Vagina (tissue), 2 donors: ENCODE measurements at places on chromosomes 4 and X. TPM values are rescaled to one million over a fixed set of nuclear protein-coding genes. Genes with fewer than 3 reads are reported as not detected.

The ADH1B gene
- total RNA-seq, result 891 TPM

The AMER1 gene
- 4.9 TPM for total RNA-seq

DNA sequence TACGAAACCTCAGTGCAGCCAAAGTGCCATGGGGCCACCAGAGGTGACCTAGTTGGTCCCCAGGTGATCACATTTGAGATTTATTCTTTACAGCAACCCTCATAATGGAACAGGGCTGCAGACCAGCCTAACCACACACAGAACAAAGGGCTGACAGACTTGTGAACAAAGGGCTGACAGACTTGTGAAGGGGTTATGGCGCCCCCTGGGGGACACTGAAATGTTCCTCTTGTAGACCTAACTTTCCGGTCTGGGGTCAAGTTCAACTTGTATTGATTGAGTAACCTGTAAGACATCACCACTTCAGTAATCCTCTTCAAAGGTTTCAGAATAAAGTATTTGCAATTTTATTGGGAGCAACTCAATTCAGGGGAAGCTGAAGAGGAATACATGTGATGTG lies 175.9 kb upstream of the RPS6KA3 start:
- no peak overlapping the region for H3K27ac ChIP-seq
- H3K27me3 ChIP-seq, result no peaks in the 10 kb centered on the region
- H3K4me1 ChIP-seq, result no peaks in the 10 kb centered on the region
- no peak overlapping the region for H3K4me3 ChIP-seq
- DNase-seq, result no peak

GRCh38 chrX:139290310-139290709 lies 240.2 kb upstream of the F9 start:
- DNase-seq, result no peak
- no peaks in the 10 kb centered on the region for H3K36me3 ChIP-seq
- no peak overlapping the region for H3K4me3 ChIP-seq
- H3K27me3 ChIP-seq, result no peaks in the 10 kb centered on the region
- no peak overlapping the region for H3K27ac ChIP-seq

DNA sequence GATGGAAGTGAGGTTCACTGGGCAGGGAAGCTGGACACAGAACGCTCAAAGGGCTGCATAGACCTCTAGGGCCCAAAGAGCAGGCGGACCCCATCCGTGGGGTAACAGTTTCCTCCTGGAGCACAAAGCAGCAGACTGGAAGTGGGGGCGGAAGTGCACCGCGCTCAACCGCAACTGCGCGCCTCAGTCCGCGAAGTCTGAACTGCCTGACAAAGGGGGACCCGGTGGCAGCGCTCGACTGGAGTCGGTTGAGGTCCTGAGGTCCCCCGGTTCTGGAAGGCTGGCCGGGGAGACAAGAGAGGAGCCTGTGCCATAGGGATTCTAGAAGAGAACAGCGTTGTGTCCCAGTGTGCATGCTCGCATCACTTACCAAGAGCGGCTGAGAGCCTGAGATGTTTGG lies 58.5 kb downstream of the ALPK1 start:
- H3K36me3 ChIP-seq, result no peaks in the 10 kb centered on the region
- H3K4me1 ChIP-seq, result no peaks in the 10 kb centered on the region
- H3K27ac ChIP-seq, result no peak overlapping the region
- DNase-seq, result no peak
- H3K4me3 ChIP-seq, result no peak overlapping the region

DNA sequence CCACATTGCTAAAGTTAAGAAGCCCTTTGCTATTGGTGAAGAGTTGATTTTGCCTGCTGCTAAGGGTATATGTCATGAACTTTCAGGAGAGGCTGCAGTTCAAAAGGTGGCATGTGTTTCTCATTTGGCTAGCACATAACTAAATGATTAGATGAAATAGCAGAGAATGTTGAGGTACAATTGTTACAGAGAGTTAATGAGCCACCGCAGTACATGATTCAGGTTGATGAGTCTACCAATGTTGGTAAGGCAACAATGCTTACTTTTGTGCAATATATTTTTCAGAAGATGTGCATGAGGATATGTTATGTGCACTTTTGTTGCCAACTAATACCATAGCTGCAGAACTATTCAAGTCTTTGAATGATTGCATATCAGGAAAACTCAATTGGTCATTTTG lies 21.1 kb upstream of the CXCL2 start:
- no peak overlapping the region for H3K27ac ChIP-seq
- H3K4me1 ChIP-seq, result peaks cover 15% of the 10 kb centered on the region
- no peaks in the 10 kb centered on the region for H3K27me3 ChIP-seq
- no peak for DNase-seq
- no peaks in the 10 kb centered on the region for H3K36me3 ChIP-seq

DNA sequence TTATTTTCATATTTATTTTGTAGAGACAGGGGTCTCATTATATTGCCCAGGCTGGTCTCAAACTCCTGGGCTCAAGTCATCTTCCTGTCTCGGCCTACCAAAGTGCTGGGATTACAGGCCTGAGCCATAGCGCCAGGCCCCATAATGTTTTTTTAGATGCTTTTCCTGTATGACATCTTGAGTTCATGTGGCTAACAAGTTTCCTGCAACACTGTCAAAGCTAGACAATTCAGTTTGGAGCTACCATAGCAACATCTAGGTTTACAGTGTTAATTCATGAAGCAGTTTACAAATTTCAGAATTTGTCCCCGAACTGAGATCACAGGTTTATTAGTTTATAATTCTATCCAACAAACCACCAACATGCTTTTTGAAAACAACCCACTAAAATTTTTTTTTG lies 6.4 kb upstream of the IL13RA2 start:
- no peak overlapping the region for H3K27ac ChIP-seq
- no peaks in the 10 kb centered on the region for H3K27me3 ChIP-seq
- no peaks in the 10 kb centered on the region for H3K36me3 ChIP-seq
- no peak overlapping the region for H3K4me3 ChIP-seq
- no peak for DNase-seq

GRCh38 chr4:5009796-5010195 lies 9.5 kb downstream of the CYTL1 start:
- H3K27ac ChIP-seq, result no peak overlapping the region
- H3K36me3 ChIP-seq, result no peaks in the 10 kb centered on the region
- no peak for DNase-seq
